ENCODE measurements at places on chromosomes 4 and X.

DNA sequence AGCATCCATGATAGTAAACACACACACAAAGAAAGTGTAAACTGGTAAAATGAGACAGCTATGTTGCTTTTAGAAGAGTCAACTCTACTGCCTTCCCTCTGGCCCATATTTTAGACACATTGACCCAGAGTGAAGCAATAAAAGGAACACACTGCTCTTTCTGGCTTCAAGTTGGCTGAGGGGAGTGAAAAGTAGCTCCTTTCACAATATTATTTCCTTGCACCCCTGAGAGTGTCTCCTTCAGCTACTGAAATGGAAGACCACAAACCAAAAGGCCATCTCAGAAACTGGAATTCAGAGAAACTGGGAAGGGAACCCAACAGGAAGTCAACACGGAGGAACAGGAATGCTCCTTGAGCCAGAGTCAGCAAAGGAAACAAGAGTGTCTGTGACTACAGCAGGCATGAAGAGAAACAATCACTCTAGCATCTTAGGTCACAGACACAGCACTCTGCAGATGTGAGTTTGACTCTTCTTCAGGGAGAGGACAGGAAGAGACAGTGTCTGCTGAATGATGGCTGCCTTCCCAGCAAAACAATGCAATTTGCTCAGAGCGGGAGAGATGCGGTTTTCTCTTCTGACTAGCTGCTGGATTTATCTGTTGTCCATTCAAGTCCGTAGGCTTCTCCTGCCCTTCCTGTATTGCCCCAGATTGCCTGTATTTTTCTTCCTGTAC is 106.7 kb downstream of the SPATA18 start:
- DNase-seq: no peak

- DNase-seq: no peak
These were observed 46.7 kb downstream of the LARP1B start for GRCh38 chr4:128107766-128108165.

DNA sequence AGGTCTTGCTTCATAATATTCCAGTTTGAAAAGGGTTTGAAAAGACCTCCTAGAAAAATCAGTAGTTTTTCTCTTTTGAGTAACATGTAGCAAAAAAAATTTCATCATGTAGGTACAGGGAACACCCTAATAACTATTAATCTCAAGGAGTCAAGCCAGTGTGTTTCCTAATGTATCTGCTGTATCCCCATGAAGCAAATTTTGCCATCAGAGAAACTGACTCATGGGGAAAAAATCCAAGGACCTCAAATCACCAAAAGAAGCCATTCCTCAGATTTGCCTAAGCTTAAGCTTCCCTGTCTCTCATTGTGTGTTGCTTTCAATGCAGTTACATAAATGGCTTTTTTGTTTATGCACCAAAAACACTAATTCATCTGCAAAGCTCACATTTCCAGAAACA is 29.7 kb downstream of the F9 start:
- no peak for DNase-seq

GRCh38 chr4:134276476-134276875 is 74.9 kb upstream of the PABPC4L start:
- no peak for DNase-seq

DNA sequence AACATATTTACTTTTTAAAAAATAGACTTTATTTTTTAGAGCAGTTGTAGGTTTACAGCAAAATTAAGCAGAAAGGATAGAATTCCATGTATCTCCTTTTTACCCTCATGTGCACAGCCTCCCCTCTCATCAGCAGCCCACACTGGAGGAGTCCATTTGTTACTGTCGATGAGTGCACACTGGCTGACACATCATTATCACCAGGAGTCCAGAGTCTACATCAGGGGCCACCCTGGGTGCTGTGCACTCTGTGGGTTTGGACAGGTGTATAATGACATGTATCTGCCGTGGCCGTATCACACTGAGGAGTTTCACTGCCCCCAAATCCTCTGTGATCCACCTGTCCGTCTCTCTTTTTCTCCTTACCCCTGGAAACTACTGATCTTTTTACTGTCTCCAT is 26.3 kb downstream of the TBC1D14 start:
- DNase-seq: no peak

DNA sequence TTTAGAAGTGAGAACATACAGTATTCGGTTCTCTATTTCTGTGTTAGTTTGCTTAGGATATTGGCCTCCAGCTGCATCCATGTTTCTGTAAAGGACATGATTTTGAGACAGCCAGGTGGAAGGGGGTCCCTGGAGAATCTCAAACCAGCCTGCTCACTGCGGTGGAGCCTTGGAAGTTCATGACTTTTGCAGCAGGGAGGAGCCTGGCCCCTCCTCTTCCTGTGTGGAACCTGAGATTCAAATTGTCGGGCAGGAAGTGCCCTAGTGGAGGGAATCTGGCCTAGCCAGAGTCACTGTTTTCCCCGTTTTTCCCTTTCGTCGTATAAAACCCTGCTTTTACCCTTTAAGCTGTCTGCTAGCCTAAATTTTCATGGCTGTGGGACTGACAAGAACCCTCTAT is 762.6 kb downstream of the PCDH18 start:
- no peak for DNase-seq

GRCh38 chr4:3514221-3514780 is 17.9 kb downstream of the LRPAP1 start:
- DNase-seq: no peak

Data from germinal center (tissue), 1 donor.